ENCODE measurements at places on chromosomes 11 and 22.

DNA sequence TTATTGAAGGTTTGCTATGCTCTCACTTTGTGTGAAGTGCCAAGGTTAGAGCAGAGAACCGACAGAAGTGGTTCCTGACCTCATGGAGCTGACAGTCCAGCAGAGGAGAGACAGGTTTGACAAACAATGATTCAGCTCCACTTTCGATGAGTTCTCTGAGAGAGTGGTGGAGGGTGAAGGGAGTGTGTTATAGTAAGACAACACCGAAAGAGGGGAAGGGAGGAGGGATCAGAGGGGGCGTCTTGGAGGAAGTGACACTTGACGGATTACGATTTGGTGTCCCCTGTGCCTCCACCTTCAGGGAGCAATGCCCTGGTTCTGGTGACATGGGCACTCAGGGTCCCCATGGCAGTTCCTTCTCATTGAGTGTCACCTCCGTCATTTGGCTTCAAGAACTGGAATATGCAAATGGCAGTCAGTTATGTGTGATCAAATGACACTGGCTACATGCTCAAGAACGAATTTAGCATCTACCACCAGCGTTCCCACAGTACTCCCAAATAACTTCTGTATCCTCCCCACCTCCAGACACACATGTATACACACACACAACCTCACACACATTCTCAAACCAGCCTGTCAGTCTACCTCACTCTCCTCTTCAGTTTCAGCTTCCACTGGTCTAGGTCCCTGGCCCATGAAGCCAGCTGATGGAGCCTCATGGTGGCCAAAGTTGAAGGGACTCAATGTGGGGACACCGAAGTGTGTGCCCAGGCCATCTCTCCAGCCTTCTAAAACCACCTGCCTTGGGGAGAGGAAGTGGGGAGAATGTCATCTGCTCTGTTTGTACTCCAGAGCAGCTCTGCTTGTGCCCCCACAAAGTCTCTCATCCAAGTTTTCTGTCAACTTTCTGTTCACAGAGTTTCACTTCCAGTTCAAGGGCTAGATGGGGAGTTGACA, 31.4 kb upstream of the NUP160 start:
- DNase-seq, result no peak

- no peak for DNase-seq
Measured at GRCh38 chr11:45238724-45239123, 47.4 kb downstream of the SYT13 start.

- no peak for DNase-seq
Measured at GRCh38 chr11:47179655-47179991, 2.9 kb upstream of the ARFGAP2 start.

DNA sequence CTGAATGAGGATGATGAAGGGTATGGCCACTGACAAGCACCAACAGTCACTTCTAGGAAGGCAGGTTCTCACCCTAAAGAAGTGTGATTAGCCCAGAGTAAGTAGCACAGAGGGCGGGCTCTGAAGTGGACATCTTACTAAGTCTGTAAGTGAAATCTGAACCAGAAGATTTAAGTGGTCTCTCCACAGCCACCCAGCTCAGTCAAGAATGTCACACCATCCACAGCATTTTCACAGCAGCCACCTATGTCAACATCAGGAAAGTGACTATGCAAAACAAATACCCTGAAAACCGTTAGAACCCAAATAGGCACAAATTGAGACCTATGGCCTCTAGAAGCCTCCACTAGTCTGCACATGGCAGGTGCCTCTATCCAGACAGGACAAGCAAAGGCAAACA, 23.0 kb upstream of the STK33 start:
- DNase-seq, result no peak

- DNase-seq, result no peak
Measured at GRCh38 chr11:28526406-28526751, 418.2 kb downstream of the METTL15 start.
